Stimulated activated CD8-positive, alpha-beta memory T cell treated with anti-CD3 and anti-CD28 coated beads, Interleukin-15, amount 100 ng/mL, for 4 hours (primary cell): ENCODE measurements at places on chromosomes 7 and 10.

DNA sequence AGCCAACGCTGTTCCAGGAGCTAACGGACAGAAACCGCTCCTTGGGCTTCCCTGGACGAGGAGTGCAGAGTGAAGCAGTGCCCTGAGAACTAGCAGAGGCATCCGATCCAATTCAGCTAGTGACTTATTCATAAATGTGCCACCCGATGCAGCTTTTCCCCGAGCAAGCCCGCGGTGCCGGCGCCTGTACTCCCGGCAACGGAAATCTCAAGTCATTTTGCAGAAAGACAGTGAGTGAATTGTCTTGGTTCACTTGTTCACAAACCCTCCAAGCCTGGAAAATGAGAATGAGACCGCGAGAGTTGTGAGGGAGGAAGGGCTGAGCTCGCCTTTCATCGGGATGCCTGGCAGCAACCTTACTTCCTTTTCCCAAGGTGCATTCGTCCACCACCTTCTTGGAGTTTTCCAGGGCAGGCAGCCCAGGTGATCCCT, 87.5 kb downstream of the COBL start:
- no peak for DNase-seq

DNA sequence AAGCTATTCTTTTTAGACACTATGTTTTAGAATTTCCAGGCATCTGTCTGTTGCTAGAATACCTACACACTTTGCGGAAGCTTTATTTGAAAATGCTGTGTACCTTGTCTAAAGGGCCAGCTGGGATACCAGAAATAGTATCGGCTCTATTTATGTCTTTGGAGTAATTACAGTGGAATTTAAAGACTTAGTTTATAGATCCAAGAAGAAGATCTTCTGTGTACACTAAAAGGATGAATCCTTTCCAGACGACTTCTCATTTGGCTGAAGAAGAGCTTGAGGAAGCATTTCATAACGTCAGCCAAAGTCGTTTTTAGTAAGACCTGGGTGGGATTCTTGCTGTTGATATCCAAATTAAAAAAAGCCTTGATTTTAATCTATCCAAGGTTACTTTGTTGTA, 365.9 kb downstream of the INHBA start:
- DNase-seq = no peak

DNA sequence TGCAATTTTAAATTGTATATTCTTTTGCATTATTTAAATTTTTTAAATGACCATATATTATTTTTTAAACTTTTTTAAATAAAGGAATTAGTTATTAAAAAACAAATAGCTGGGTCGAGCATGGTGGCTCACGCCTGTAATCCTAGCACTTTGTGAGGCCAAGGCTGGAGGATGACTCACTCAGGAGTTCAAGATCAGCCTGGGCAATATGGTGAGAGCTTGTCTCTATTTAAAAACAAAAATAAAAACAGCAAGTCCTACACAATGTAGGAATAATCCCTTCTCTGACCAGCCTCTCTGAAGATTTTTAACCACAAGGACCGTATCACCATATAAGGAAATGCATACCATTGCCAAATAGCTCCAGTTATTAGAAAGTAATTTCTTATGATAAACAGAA, 19.6 kb downstream of the NOC3L start:
- no peak for DNase-seq

- DNase-seq = peak; percentile 27
These were observed 31.6 kb upstream of the TMEM254 start for GRCh38 chr10:80046629-80047441.

GRCh38 chr10:70052462-70053217, at the start of gene MACROH2A2:
Gene MACROH2A2, plus strand, starts transcription at chr10:70052846. Its CDS starts 22,813 bp downstream, at chr10:70075659.
- DNase-seq = no peak
